CD4-positive, alpha-beta T cell treated with Interleukin-15 for 4 hours (primary cell): ENCODE measurements at places on chromosomes 3 and 15.

- DNase-seq: no peak
Observed at GRCh38 chr15:68341760-68342725, 64.5 kb downstream of the FEM1B start.

GRCh38 chr3:165729756-165730155, 107.5 kb downstream of the BCHE start:
- DNase-seq: no peak

GRCh38 chr3:114449271-114450007, 155.6 kb downstream of the TIGIT start:
- DNase-seq: no peak

- no peak for DNase-seq
Observed at GRCh38 chr3:22959593-22959992, 243.5 kb upstream of the UBE2E2 start.

DNA sequence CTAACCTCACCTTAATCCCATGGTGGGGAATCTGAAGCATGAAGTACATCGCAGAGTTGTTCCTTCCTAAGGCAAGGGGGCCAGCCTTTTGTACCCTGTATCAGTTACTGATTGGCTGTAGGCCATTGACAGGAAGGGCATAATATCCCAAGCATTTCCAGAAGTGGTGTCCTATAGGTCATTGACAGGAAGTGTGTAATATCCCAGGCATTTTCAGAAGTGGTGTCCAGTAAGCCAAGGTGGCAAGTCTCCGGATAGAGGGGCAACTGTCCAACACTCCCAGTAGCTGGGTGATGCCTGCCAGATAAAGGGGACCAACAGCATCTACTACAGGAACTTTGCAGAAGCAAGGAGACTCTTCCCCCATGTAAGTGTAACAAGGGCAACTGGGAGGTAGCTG, 52.1 kb upstream of the MYRIP start:
- no peak for DNase-seq

- DNase-seq: peak; percentile 70
Observed at GRCh38 chr3:172087602-172088580, 48.5 kb downstream of the FNDC3B start.

GRCh38 chr15:86647810-86648440, 568.3 kb downstream of the AGBL1 start:
- no peak for DNase-seq

DNA sequence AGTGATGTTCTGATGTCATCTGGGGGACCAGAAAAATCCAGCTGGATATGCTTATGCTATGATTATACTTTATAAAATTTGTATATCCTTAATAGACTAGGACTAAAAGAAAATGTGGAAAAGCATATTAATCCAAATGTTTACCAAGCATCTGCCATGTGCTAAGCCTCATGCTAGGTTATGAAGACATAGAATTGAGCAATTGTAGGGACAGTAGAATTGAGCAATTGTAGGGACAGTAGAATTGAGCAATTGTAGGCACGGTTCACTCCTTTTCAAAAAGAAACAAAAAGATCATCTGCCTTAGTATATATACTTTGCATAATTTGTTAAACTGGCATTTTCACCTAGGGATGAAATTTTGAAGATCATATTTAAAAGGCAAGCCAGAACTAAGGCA, 18.3 kb downstream of the ABHD5 start:
- no peak for DNase-seq

DNA sequence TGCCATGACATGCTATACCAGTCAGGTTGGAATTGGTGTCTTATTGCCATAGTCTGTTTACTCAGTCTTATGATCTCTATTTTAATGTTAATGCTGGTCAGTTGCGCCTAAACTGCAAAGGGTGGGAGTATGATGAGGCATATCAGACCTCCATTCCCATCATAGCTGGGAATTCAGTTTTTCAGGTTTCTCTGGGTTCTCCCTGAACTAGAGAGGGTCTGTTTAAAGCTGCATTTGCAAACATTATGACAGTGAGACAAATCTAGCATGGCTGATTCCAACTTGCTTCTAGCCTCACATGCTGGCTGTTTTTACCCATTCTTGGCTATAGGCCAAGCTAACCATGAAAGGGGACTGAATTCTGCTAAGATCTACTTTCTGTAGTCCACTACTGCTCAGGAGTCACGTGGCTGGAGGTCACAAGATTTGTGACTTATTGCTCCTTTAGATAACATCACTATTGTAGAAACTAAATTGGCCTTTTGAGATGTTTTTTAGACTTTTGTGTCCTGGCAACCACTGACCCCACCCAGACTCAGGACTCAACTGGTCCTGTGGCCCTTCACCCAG, 96.5 kb downstream of the TGFBR2 start:
- no peak for DNase-seq

DNA sequence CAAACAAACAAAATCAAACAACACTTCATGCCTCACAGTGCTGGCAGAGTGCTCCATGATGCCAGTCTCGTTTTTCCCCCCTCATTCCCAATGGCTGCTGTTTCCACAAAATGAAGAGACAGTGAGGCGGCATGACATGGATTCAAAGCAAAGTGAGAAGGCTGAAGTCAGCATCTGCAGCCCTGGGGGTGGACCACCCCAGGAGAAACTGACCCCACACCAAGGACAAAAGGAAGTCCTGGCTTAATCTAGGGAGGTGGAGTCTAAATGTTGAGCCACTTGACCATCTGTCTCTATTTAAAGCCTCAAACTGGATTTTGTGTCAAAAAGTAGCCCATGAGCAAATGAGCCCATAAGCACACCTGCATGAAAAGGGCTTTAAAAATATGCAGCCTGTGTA, 151.2 kb upstream of the RORA start:
- DNase-seq: no peak

DNA sequence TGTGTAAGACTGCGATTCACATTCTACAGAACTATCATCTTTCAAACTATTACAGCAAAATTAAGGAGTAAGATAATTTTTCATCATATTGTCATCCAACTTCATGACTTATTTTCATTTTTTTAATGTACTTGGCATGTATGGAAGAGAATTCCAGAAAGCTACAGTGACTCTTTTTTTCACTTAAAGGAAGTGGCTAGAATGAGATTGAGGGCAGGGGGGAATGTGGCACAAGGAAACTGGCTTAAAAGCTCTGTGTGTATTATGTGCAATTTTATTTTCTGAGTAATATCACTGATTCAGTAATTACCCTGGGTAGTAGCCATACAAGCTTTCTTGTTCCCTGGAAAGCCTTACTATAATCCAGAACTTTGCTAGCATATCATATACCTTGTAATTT, 94.6 kb downstream of the FILIP1L start:
- no peak for DNase-seq

GRCh38 chr15:92418864-92419263, 25.2 kb downstream of the ST8SIA2 start:
- DNase-seq: no peak

- DNase-seq: no peak
Observed at GRCh38 chr3:134476306-134476705, 9.5 kb downstream of the ANAPC13 start.

- no peak for DNase-seq
Observed at GRCh38 chr15:87207990-87208580, 1048.5 kb downstream of the NTRK3 start.

DNA sequence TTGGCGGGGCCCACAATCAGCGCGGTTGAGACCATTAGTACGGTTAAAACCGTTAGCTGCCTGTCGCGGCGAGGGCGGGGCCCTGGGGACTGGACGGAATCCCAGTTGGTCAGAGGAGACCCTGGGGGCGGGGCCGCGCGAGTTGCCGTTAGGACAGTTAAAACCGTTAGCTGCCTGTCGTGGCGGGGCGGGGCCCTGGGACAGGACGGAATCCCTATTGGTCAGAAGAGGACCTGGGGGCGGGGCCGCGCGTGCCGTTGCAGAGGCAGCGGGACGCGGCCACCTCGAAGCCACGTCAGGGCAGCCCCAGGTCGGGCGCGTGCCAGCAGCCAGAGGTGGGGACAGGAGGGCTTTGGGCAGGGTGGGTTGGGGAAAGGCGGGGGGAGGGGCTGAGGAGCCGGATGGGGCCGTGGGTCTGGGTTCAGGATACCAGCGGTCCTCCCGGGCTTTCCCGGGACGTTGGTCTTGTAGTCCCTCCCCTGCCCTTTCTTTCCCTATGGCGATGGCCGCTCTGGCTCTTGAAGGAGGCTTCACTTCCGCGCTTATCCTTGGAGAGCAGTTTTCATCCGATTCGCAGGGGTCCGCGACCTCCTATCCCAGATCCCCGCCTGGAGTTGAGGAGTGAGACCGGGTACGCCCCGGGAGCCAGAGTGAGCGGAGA, 28.0 kb downstream of the KLHDC8B start:
- no peak for DNase-seq

- no peak for DNase-seq
Observed at GRCh38 chr3:17111586-17111985, 226.8 kb downstream of the PLCL2 start.

DNA sequence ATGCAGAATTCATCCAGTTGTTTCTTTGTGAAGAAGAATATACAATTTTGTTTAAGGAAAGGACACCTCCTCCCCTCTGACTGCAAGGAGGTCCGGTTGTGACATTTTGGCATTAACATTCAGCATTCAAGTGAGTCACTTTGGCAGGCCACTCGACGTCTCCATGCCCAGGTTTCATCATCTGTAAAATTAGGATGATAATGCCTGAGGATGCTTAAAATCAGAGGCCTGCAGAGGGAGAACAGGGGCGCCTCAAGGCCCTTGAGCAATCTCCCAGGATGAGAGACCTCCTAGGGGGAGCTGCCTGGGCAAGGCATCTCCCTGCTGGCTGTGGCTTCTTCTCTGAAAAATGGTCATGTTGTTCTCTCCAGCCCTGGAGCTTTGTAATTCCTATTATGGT, 236.0 kb downstream of the CACNA2D3 start:
- DNase-seq: no peak

- DNase-seq: no peak
Observed at GRCh38 chr3:75176937-75177336, 487.2 kb upstream of the FRG2C start.

GRCh38 chr15:83207660-83208366, at the start of gene HDGFL3:
HDGFL3 (minus strand) TSS chr15:83207823; CDS start chr15:83207414, 409 bp downstream.
- DNase-seq: no peak

- DNase-seq: no peak
Observed at GRCh38 chr3:25294169-25294805, 133.8 kb upstream of the RARB start.

GRCh38 chr15:89119489-89120478, 31.5 kb downstream of the ABHD2 start:
- no peak for DNase-seq

- no peak for DNase-seq
Observed at GRCh38 chr3:152196782-152197181, 71.9 kb upstream of the MBNL1 start.

- DNase-seq: no peak
Observed at GRCh38 chr15:97026781-97027180, 696.3 kb downstream of the NR2F2 start.

DNA sequence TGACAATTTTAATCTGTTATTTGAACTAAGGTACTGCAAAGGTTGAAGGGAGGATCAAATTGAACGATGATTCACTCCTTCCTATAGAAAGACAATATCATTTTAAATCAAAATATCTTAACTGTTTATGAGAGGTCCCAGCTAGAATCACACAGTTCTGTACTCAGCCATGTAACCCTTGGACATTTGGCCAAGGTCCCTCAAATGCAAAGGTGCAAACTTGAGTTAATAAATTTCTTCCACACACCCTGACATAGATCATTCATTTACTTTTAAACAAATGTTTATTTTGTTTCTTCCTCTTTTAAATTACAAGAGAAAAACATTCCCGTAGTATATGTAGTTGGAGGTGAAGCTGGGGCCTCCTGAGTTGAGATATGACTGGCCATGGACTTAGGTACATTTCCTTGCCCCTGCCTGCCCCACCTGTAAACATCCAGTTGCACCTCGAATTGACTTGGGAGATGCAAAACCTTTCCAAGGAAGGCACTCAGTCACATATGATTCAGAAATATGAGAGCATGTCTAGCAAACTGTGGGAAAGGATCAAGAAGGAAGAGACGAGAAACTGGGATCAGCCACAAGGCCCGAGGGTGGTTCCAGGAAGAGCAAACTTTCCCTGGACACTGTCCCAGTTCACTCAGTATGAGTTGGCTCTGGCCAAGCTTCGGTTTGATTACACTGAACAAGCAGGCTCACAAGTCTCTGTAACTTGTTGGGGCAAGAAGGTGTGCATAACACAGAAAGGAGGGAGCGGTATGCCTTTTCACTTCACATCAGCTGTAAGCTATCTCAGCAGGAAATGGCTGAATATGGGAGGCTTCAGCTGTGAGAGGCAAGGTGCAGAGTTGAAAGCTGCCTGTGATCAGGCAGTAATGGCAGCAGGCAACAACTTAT, 6.7 kb downstream of the TNFSF10 start:
- peak; percentile 43 for DNase-seq

DNA sequence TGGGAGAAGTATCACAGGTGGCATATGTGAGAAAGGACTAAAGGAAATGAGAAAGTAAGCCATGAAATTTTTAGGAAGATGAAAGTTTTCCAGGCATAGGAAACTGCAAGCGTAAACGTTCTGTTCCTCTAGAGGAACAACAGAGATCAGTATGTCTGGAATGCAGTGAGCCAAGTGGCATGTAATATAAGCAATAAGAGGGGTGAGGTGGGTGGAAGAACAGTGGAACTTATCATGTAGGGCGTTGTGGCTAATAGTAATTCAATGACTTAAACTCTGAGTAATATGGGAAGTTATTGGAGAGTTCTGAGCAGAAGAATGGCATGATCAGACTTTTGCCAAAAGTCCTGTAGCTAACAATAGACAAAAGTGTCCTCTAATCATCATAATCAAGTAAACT, 902.9 kb downstream of the EPHA3 start:
- DNase-seq: no peak

DNA sequence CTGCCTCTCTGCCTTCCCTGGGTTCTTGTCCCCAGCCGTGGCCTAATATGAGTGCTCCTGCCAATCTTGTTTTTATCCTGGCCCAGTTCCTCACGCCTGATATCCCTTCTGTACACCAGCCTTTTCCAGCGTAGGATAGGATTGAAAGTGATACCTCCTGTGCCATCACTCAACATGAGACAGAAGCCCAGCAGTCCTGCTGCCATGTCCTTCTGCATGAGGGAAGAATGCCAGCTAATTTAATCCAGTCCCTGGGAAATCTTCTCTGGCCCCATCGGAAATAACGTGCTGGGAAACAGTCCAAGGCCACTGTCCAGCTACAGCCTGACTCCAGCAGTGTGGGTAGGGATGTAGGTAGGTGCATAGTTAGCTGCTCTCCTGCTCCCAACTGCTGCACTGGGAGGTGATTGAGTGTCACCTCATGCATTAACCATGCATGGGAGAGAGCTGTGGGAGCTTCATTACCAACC, 92.0 kb upstream of the TPM1 start:
- no peak for DNase-seq
